ENCODE measurements at places on chromosomes 2 and 18. TPM values are rescaled to one million over a fixed set of nuclear protein-coding genes. Genes with fewer than 3 reads are reported as not detected.

Gene TMEFF2
- 0.25 TPM for total RNA-seq

Gene ANKRD30B
- not detected for total RNA-seq

Gene REG1B
- total RNA-seq = not detected

Gene ECEL1
- total RNA-seq = not detected

Gene ALK
- total RNA-seq = not detected

Gene GAREM1
- total RNA-seq = 2.9 TPM

Gene RAB1A
- total RNA-seq = 127 TPM

- no peak for DNase-seq
- no peak overlapping the region for H3K4me3 ChIP-seq
- H3K4me1 ChIP-seq = no peaks in the 10 kb centered on the region
- H3K36me3 ChIP-seq = no peaks in the 10 kb centered on the region
Observed at GRCh38 chr18:31079973-31080372, 22.2 kb downstream of the DSC2 start.

GRCh38 chr18:62558015-62558663 is 35.3 kb downstream of the ZCCHC2 start:
- no peak overlapping the region for H3K4me3 ChIP-seq
- H3K27me3 ChIP-seq = no peaks in the 10 kb centered on the region
- no peak overlapping the region for H3K27ac ChIP-seq
- no peaks in the 10 kb centered on the region for H3K4me1 ChIP-seq

DNA sequence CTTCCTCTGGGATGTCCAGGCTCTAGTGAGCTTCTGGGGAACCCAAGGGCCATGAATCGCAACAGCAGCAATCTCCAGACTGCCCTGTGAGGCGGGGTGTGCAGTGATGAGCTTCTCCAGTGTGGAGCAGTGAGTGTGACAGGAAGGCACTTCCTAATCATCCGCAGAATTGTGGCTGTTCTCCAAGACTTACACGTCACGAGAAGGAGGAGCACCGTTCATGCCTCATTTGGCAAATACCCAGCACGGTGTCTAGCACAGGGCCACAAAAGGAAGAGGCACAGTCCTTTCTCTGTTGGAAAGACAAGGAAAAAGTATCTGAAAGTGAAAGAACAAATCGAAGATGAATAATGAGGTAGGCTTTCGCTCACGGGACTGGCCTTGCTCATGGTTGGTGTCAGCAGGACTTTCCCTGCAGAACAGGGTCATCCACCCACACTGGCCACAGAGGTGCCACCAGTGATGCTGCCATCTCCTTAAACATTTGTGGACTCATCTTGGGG is 125.1 kb upstream of the HAAO start:
- H3K27ac ChIP-seq = no peak overlapping the region
- no peaks in the 10 kb centered on the region for H3K36me3 ChIP-seq
- H3K27me3 ChIP-seq = no peaks in the 10 kb centered on the region
- no peak for DNase-seq
- peaks cover 5% of the 10 kb centered on the region for H3K4me1 ChIP-seq

- no peak overlapping the region for H3K4me3 ChIP-seq
- H3K27me3 ChIP-seq = peaks cover 10% of the 10 kb centered on the region
- DNase-seq = no peak
- no peaks in the 10 kb centered on the region for H3K4me1 ChIP-seq
- H3K27ac ChIP-seq = no peak overlapping the region
Observed at GRCh38 chr2:217597145-217597544, 405.6 kb downstream of the TNS1 start.

DNA sequence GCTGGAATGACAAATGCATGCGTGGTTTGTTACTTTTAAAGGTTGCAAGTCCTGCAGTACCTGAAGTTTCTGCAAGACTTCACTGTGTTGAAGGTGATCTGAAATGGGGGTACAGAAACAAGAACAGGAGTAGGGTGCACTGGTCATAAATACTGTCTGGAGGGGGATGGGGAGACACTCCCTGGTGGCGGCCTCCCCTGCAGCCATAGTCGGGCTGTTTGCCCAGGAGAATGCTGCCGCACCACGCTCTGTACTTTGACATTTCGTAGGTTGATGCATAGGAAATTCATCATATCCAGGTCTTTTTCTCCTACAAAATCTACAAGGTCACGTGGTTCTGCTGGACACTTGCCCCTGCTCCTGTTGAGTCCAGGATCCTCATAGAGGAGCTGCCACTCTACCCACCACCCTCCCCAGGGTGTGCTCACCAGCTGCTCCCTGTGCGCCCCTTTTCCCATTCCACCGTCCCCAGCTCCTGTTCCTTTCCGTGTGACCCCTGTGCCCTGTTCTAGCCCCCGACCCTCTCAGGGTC is 103.8 kb downstream of the RNF144A start:
- no peaks in the 10 kb centered on the region for H3K27me3 ChIP-seq
- no peak overlapping the region for H3K27ac ChIP-seq
- H3K4me3 ChIP-seq = no peak overlapping the region
- no peaks in the 10 kb centered on the region for H3K36me3 ChIP-seq
- H3K4me1 ChIP-seq = no peaks in the 10 kb centered on the region

- H3K36me3 ChIP-seq = peaks cover 23% of the 10 kb centered on the region
- peaks cover 24% of the 10 kb centered on the region for H3K4me1 ChIP-seq
- H3K27me3 ChIP-seq = no peaks in the 10 kb centered on the region
- H3K4me3 ChIP-seq = no peak overlapping the region
- no peak for DNase-seq
Observed at GRCh38 chr2:171711351-171711750, 24.1 kb downstream of the DYNC1I2 start.

- H3K36me3 ChIP-seq = no peaks in the 10 kb centered on the region
- no peak overlapping the region for H3K27ac ChIP-seq
- no peak for DNase-seq
- H3K4me1 ChIP-seq = no peaks in the 10 kb centered on the region
- no peak overlapping the region for H3K4me3 ChIP-seq
Observed at GRCh38 chr18:1797235-1797634, 774.1 kb downstream of the METTL4 start.

GRCh38 chr18:36073676-36074075 is 6.3 kb upstream of the RPRD1A start:
- peaks cover 18% of the 10 kb centered on the region for H3K4me1 ChIP-seq
- no peak overlapping the region for H3K27ac ChIP-seq
- H3K27me3 ChIP-seq = no peaks in the 10 kb centered on the region

DNA sequence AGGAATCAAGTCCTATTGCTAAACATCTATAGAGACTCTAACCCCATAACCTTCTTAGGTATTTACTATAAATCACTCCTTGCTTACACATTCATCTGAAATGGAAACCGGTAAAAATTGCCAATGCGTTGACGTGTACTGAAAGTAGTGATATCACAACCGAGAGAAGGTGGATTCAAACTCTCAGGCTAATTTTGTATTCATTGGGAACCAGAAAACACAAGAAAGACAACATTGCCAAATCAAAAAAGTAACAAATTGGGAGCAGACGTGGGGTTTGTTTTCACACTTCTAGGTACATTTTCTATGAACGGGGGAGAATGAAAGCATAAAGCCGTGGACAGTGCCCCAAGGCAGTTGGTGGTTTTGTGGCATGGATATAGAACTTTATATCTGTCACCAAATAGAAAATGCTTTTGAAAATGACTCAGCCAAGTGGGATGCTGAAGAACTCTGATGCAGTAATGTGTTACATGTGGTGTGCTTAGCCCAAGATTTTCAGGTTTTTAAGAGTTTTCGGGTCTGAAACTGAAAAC is 155.1 kb upstream of the RASGRP3 start:
- H3K27me3 ChIP-seq = no peaks in the 10 kb centered on the region
- H3K4me1 ChIP-seq = peaks cover 18% of the 10 kb centered on the region
- no peak overlapping the region for H3K4me3 ChIP-seq
- H3K27ac ChIP-seq = peak overlapping the region; percentile 35

GRCh38 chr2:180523621-180524340 is 456.6 kb upstream of the UBE2E3 start:
- peak overlapping the region; percentile 90 for H3K27ac ChIP-seq
- peaks cover 52% of the 10 kb centered on the region for H3K4me1 ChIP-seq
- H3K27me3 ChIP-seq = no peaks in the 10 kb centered on the region
- H3K4me3 ChIP-seq = no peak overlapping the region
- H3K36me3 ChIP-seq = no peaks in the 10 kb centered on the region

- no peak for DNase-seq
- no peaks in the 10 kb centered on the region for H3K36me3 ChIP-seq
- no peak overlapping the region for H3K27ac ChIP-seq
- no peak overlapping the region for H3K4me3 ChIP-seq
- no peaks in the 10 kb centered on the region for H3K4me1 ChIP-seq
Observed at GRCh38 chr2:18001671-18002070, 123.2 kb downstream of the KCNS3 start.

DNA sequence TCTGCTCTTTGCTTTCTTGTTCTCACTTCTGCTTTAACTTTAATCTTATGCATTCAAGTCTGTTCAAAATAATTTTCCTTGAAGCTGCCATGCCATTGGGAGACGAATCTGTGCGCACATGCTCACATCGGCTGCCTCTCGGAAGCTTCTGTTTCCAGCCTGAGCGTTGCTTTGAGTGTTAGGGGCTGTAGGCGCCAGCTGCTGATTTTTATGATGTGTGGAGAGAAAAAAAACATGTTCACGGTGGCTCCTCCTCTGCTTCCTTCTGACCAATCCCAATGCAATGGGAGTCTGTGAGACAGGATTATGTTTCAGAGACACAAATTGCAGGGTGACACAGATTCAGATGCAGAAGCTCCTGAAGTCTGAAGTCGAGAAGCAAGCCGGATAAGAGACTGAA is at the start of gene MC4R:
TSS of gene MC4R (minus strand) at position 180 of the 400 bp plus-strand sequence. CDS start 426 bp downstream, outside the sequence.
- no peak within 1 kb of the TSS for H3K4me3 ChIP-seq
- no peaks in the 10 kb centered on the region for H3K36me3 ChIP-seq
- no peaks in the 10 kb centered on the region for H3K4me1 ChIP-seq

DNA sequence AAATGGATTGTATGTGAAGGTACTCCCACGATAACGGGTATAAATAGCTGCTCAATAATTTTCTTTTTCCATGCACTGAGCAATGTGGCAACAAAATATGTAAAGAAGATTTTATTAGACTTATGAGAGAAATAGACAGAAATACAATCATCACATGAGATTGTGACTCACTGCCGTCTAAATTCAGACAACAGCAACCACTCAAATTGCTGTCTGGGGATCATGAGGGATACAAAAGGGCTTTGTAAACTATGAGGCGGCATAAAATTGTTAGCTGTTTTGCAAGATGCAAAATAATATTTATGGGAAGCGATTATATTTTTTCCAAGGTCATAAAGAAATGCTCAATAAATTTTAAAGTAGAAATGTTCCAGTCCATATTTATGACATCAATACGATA is 259.1 kb upstream of the AGAP1 start:
- H3K27me3 ChIP-seq = 0 out of 2 replicates have a peak, but pooled peaks cover 2% of the 10 kb centered on the region
- no peak for DNase-seq
- no peaks in the 10 kb centered on the region for H3K36me3 ChIP-seq
- H3K27ac ChIP-seq = no peak overlapping the region
- H3K4me1 ChIP-seq = no peaks in the 10 kb centered on the region

GRCh38 chr2:68768951-68769350 is 34.3 kb downstream of the ARHGAP25 start:
- H3K27me3 ChIP-seq = no peaks in the 10 kb centered on the region
- no peak overlapping the region for H3K4me3 ChIP-seq
- H3K36me3 ChIP-seq = no peaks in the 10 kb centered on the region
- DNase-seq = no peak
- H3K27ac ChIP-seq = no peak overlapping the region
- peaks cover 46% of the 10 kb centered on the region for H3K4me1 ChIP-seq

DNA sequence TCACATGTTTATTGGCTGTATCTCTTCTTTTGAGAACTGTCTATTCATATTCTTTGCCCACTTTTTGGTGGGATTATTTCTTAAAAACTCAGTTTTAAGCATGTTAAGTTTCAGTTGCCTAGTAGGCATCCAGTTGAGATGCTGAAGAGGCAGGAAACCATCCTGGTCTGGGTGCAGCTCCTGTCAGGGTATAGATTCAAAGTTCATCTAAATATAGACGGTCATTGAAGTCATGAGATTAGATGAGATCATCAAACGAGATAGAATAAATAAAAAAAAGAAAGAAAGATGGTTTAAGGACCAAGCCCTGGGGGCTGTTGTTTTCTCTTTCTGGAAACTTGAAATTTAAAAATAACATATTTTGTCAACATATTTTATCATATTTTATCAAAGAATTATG is 9.2 kb upstream of the DNAH7 start:
- H3K4me1 ChIP-seq = no peaks in the 10 kb centered on the region
- no peak for DNase-seq
- H3K4me3 ChIP-seq = no peak overlapping the region
- no peaks in the 10 kb centered on the region for H3K36me3 ChIP-seq
- H3K27me3 ChIP-seq = no peaks in the 10 kb centered on the region
- H3K27ac ChIP-seq = 0 out of 2 replicates have a peak overlapping the region, but pooled peaks have one; percentile 13

GRCh38 chr2:202387608-202388342 is 11.6 kb downstream of the BMPR2 start:
- H3K27ac ChIP-seq = no peak overlapping the region
- no peak for DNase-seq
- H3K36me3 ChIP-seq = peaks cover 25% of the 10 kb centered on the region
- H3K4me3 ChIP-seq = no peak overlapping the region
- no peaks in the 10 kb centered on the region for H3K27me3 ChIP-seq

DNA sequence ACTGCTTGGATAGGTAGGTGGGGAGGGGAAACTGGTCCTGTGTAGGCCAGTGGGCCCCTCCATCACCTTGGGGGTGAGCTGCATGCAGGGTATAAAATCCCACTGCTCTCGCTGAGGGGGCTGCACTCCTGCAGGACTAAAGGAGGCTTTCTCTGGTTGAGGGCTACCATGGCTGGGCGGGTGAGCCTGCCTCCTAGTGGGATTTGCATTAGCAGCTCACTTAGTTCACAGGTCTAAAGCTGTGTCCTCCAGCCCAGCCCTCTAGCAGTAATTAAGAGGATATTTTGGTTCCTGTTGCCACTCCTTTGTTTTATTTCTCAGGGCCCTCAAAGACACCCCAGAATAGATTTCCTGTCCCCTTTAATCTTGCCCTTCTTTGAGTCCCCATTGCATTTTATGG is 24.6 kb downstream of the TMEM127 start:
- H3K4me1 ChIP-seq = peaks cover 13% of the 10 kb centered on the region
- no peaks in the 10 kb centered on the region for H3K36me3 ChIP-seq
- no peak for DNase-seq
- no peak overlapping the region for H3K4me3 ChIP-seq
- H3K27me3 ChIP-seq = no peaks in the 10 kb centered on the region

DNA sequence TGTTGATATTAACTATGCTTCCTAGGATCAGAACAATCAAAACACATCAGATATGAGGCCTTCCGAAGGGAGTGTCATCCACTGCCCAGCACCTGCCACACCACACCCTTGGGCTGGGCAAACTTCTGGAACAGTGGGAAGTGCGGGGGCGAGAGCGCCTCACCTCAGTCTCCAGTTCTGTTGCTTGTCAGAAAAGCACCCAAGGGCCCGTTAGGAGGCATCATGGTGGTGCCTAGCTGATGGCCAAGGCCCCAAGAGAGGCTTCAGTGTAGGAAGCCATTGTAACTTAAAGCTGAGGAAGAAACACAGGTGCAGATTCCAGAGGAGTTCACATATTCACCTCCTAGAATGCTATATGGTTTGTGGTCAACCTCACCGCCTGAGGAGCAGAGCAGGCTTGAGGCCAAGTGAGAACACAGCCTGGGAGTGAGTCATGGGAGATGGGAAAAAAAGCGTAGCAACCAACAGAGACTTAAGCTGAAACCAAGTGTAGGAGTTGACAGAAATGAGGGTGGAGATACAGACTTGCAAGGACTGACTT is 85.1 kb upstream of the ATL2 start:
- H3K4me3 ChIP-seq = no peak overlapping the region
- DNase-seq = no peak
- no peak overlapping the region for H3K27ac ChIP-seq
- no peaks in the 10 kb centered on the region for H3K4me1 ChIP-seq
- H3K27me3 ChIP-seq = no peaks in the 10 kb centered on the region

GRCh38 chr2:38093527-38094165 is 17.7 kb upstream of the CYP1B1 start:
- H3K27ac ChIP-seq = peak overlapping the region; percentile 67
- DNase-seq = peak; percentile 37

All from SJSA1 (cell line).